ENCODE measurements at places on chromosomes 13 and 19.

GRCh38 chr19:17347877-17348276 lies 10.5 kb downstream of the GTPBP3 start:
- no peak for DNase-seq

DNA sequence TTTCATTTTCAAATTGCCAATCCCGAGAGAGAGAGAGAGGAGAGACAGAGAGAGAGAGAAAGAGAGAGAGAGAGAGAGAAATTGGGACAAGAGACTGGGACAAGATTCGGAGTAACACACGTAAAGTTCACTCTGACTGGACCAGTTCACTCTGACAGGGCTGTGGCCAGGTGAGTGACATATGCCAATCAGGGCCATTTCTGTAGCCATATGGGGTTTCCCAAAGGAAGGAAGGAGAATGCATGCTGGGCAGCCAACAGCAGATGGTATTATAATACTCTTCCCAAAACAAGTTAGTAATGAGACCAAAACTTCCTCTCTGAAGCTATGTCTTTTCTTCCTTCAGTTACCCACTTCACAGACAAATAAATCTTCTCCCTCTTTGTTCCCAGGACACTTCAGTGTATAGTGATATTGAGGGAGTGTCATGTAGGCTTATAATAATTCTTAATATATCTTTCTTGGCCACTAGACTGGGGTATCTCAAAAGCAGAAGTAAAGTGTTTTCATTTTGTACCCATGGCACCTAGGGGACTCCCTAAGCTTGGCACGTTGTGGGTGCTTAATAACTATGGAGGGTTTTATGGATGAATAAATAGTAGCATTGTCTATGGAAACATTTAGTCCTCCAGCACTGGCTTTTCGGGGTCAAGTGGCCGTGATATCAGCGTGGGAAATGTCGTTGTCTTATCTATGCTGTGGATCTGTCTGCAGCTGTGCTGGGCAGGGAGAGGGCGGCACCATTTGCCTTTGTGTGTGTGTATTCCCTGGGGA lies 51.6 kb downstream of the SERP2 start:
- no peak for DNase-seq

- DNase-seq, result no peak
Measured at GRCh38 chr19:9996541-9996940, 13.8 kb downstream of the COL5A3 start.

GRCh38 chr13:83450591-83450990 lies 431.7 kb downstream of the SLITRK1 start:
- DNase-seq, result no peak

DNA sequence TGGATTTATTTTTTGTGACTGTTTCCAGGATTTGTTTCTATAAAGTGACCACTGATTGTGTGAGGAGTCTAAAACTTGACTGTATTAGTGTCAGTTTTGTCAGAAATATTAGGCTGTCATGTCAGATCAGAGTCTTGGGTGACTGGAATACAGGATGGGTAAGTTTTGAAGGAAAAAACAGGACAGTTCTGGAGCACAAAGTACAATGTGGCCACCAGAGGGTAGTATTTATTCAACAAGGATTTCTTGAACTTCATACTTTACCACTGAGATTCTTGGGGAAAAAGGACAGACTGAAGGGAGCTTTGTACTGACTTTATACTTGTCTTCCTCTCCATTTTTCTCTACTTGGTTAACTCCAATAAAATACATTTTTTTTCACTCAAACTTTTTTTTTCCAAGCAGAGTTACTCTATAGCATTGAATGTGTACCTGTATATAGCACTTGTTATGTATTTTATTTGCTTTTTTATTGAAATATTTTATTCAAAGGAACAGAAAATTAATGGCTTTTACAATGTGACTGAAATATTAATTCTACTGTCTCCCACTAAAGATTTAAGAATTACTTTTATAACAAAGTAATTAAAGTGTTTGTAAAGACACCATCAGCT lies 51.1 kb downstream of the LMO7 start:
- no peak for DNase-seq

GRCh38 chr13:106462710-106463109 lies 72.8 kb downstream of the EFNB2 start:
- no peak for DNase-seq

- DNase-seq, result no peak
Measured at GRCh38 chr19:52086481-52086880, 9.1 kb downstream of the ZNF841 start.

GRCh38 chr13:97982286-97982685 lies 28.8 kb downstream of the IPO5 start:
- DNase-seq, result no peak

DNA sequence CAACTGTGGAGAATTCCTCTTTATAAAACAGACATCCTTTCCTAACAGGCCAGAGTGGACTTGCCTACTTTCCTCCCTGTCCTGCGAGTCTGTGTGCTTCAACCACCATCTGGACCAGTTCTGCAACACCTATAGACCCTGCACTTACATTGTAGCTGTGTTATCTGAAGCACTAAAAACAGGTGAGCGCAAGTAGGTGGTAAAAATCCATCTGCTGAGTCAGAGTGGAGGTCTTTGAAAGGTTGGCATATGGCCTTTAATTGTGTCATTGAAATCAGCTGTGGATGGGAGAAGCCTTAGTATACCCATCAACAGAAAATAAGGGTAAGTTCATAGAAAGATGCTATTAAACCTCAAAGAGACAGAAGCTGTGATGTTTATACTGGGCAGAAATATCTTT lies 7.6 kb upstream of the NALCN start:
- DNase-seq, result no peak

DNA sequence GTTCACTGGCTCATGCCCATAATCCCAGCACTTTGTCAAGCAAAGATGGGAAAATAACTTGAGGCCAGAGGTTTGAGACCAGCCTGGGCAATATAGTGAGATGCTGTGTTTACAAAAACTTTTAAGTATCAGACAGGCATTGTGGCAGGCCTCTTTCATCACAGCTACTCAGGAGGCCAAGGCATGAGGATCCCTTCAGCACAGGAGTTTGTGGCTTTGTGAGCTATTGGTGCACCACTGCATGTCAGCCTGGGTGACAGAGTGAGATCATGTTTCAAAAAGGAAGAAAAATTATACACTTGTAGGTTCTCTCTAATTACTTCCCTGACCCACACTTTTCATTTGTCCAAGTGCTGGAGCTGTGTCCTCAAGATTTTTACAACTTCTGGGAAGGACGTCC lies 11.5 kb upstream of the LGALS14 start:
- no peak for DNase-seq

DNA sequence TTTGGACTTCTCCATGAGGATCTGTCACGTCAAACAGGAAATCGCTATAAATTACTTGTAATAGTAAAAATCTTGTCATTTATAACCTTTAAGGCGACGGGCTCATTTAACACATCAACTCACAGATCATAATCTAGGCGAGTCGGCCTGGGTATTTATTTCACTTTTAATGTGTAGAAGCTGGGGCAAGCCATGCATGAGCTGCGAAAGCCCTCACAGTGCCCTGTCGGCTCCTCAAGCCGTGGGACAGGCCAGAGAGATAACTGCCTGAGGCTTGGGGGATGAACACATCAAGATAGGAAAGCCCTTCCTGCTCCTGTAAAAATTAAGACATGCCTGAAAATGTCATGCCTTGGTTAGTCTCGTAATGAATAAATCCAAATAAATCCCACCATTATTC lies 30.8 kb downstream of the SOX1 start:
- no peak for DNase-seq

GRCh38 chr19:49116544-49116943 lies 2.4 kb downstream of the LIN7B start:
- no peak for DNase-seq

Measured in NCI-H1105 (cell line).